Renal pelvis (tissue), 12 donors: ENCODE measurements at places on chromosomes 5 and 9. TPM values are rescaled to one million over a fixed set of nuclear protein-coding genes. Genes with fewer than 3 reads are reported as not detected.

TEX48 gene
- polyA plus RNA-seq, result not detected

FAT2 gene
- 13.1 TPM for polyA plus RNA-seq

PHAX gene
- polyA plus RNA-seq, result 68.9 TPM

HK3 gene
- polyA plus RNA-seq, result 0.73 TPM

GALNT12 gene
- polyA plus RNA-seq, result 8.3 TPM

OR1Q1 gene
- not detected for polyA plus RNA-seq

SLC36A3 gene
- not detected for polyA plus RNA-seq

CARD9 gene
- polyA plus RNA-seq, result 2.1 TPM
